ENCODE measurements at places on chromosomes 12 and 14. TPM values are rescaled to one million over a fixed set of nuclear protein-coding genes. Genes with fewer than 3 reads are reported as not detected.
A peak's percentile ranks its signal among the peaks of the same experiment; 100 is the strongest.

DNA sequence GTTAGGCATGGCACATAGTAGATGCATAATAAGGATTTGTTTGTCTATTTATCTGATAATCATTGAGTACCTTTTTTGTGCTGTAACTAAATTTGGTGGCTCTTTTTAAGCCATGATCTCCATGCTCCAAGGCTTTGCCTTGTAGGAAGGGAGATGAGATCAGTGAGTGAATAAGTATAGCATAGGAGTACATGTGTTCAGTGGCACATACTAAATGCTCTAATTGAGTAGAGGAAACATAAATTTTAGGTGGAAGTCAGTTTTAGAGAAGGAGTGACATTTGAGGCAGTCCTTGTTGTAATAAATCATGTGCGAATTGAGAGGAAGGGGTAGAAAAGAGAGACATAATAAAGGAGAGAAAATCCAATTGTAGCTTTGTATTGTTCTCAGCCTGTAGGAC is 482.6 kb downstream of the NRXN3 start:
- H3K27me3 ChIP-seq: no peaks in the 10 kb centered on the region
- no peaks in the 10 kb centered on the region for H3K4me1 ChIP-seq
- no peak for DNase-seq
- H3K36me3 ChIP-seq: no peaks in the 10 kb centered on the region

- no peak overlapping the region for H3K27ac ChIP-seq
- no peak overlapping the region for H3K4me3 ChIP-seq
- no peaks in the 10 kb centered on the region for H3K4me1 ChIP-seq
Observed at GRCh38 chr12:40819436-40820108, 127.3 kb downstream of the CNTN1 start.

DNA sequence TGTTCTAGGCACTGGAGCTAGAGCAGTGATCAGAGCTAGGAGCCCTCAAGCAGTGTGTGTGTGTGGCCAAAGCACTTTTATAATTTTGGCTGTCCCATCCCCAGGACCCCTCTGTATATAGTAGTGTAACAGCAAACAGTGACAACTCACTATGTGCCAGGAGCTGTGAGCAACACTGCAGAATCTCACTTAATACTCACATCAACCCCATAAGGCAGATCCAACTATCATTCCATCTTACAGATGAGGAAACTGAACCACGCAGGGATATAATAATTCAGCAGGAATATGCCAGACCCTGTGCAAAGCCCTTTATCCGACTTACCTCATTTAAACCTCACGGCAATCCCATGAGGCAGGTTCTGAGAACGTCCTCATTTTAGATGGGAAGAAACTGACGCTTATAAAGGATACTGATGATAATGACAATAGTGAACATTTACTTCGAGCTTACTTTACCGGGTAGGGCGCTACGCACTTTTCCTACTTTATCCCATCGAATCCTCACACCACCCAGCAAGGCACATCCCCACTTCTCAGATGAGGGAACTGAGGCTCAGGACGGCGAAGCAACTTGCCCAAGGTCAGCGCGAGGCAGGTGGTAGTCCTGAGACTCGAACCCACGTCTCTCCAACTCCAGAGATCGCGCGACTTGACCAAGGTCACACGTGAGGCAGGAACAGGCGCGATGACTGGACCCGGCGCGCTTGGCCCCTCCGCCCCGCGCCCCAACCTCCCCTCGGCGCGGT is 687 bp downstream of the RAB35 start:
- peak overlapping the region; percentile 75 for H3K4me3 ChIP-seq
- peak; percentile 83 for DNase-seq
- no peaks in the 10 kb centered on the region for H3K27me3 ChIP-seq
- H3K36me3 ChIP-seq: peaks cover 4% of the 10 kb centered on the region
- peak overlapping the region; percentile 44 for H3K27ac ChIP-seq

GRCh38 chr14:81384900-81385299 is 15.2 kb downstream of the STON2 start:
- no peak overlapping the region for H3K27ac ChIP-seq
- H3K36me3 ChIP-seq: no peaks in the 10 kb centered on the region
- no peak for DNase-seq

The CCDC184 gene
- under 0.01 TPM for total RNA-seq

GRCh38 chr14:22886500-22887259 is 3.7 kb downstream of the REM2 start:
- H3K27me3 ChIP-seq: no peaks in the 10 kb centered on the region
- no peaks in the 10 kb centered on the region for H3K36me3 ChIP-seq
- peak; percentile 96 for DNase-seq
- H3K4me3 ChIP-seq: peak overlapping the region; percentile 66

DNA sequence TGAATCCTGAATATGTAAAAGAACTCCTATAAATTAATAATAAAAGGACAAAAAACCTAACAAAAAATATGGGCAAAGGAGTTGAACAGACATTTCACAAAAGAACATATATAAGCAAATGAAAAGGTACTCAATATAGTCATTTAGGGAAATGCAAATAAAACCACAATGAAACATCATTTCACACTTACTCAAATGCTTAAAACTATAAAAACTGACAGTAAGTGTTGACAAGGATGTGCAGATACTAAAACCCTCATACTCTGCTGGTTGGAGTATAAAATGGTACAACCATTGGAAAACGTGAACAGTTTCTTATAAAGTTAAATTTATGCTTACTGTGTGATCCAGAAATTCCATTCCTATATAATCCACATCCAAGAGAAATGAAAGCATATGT is 247.1 kb downstream of the GXYLT1 start:
- DNase-seq: no peak
- H3K36me3 ChIP-seq: no peaks in the 10 kb centered on the region
- H3K4me1 ChIP-seq: no peaks in the 10 kb centered on the region
- no peak overlapping the region for H3K4me3 ChIP-seq
